ENCODE measurements at places on chromosomes 3 and 15. TPM values are rescaled to one million over a fixed set of nuclear protein-coding genes. Genes with fewer than 3 reads are reported as not detected.

GRCh38 chr3:14517601-14518431 is 22.3 kb downstream of the GRIP2 start:
- no peak for DNase-seq

GRCh38 chr15:52011711-52012144 is 7.3 kb upstream of the MAPK6 start:
- no peak for DNase-seq

GRCh38 chr3:82259994-82260393 is 498.5 kb upstream of the GBE1 start:
- DNase-seq, result no peak

DNA sequence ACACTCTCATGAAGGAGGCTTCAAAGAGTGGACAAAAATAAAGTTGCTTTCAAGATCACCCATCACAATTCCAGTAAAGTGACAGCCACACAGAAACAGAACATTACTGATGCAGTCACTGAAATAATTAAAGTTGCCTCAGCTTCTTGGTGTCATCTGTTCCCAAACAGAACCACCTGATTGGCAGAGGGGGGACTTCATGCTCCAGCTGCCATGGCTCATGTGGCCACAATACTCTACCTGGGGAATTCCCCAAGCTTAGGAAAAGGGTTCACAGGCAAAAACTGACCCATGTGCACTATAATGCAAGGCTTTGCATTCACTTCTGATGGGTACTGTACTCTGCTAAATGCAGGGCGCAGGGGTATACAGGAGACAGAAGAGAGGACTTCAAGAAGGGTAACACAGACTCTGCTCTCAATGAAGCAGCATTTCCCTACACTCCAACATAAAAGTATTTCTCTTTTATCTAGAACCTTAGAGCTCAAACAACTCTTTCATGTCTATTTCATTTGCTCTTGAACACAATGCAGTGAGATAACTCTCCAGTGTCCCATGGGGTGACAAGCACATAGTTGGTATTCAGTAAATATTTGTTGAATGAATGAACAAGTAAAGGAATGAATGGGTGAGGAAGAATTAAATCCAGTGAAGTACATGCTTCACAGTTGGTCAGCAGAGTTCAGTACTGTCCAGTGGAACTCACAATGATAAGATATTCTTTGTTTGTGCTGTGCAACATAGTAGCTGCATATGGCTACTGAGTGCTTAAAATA is 8.6 kb upstream of the CTNNB1 start:
- DNase-seq, result no peak

GRCh38 chr3:158313338-158313927 is 203.5 kb downstream of the RSRC1 start:
- no peak for DNase-seq

- DNase-seq, result no peak
Observed at GRCh38 chr3:118782755-118783202, 251.9 kb downstream of the IGSF11 start.

- DNase-seq, result peak; percentile 21
Observed at GRCh38 chr3:119588112-119588511, 8.8 kb downstream of the ADPRH start.

- DNase-seq, result peak; percentile 54
Observed at GRCh38 chr3:13021141-13022114, 51.8 kb downstream of the IQSEC1 start.

- DNase-seq, result no peak
Observed at GRCh38 chr3:147919496-147919895, 510.3 kb downstream of the ZIC1 start.

- DNase-seq, result no peak
Observed at GRCh38 chr15:72184165-72184811, 13.3 kb downstream of the GRAMD2A start.

DNA sequence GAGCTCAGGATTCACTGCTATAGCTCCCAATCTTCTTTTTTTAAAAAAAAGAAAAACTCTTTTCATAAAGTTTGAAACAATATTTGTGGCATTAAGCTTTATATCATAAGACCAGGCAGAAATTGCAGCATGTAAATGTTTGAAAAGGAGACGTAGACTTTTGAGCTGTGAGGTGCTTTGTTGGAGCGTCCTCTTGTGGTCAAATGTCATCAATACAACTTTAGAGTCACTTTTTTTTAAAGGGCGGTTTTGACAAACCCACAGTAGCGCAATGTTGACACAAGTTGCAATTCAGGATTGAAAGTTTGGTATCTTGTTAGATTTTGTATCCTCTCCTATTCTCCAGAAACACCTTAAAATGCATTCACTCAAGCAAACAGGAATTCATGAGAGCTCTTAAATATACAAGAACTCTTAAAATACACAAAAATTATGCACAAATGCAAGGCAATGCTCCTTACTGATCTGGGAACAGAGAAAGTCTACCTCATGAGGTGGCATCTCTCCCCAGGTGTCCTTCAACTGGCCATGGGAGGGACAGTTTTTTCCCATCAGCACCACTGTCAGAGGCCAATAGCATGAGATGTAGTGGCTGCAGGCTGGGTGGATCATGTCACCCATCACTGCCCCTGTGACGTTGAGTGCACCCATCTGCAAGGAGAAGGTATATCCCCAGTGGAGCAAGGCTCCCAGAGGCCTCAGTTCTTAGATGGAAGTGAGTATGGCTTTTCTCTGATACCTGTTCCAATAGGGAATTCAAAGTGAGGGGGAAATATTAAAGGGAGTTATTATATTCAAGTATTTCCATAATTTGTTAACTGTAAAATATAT is 70.7 kb downstream of the ANXA2 start:
- no peak for DNase-seq

Gene TM4SF1
- 168 TPM for total RNA-seq

Gene CCR3
- total RNA-seq, result not detected

Data from body of pancreas (tissue), 4 donors.